ENCODE measurements at places on chromosomes 16 and 17.

DNA sequence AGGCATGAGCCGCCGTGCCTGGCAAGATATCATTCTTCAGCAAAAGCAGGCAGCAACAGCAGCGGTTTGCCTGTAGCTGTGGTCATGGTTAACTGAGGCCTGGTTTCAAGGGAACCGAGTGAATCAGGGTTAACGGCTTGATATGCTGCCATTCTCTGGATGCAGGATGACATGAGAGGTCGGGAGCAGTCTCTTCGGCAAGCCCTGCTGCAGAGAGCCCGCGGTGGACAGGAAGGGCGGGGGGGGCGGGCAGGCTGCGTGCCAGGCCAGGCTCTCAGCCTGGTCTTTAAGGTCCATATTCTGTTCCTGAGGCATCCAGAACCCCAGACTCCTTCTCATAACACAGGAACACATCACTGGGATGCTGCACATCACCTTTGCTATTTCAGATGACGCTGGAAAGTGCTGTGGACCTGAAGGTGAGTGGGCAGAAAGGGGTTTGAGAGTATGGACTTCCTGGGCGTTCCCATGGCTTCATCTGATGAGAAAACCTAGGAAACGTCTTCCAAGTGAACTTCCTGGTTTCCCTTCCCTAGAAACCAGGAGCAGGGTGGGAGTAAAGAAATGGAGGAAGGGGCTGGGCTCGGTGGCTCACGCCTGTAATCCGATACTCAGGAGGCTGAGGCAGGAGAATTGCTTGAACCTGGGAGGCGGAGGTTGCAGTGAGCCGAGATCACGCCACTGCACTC is 165.6 kb upstream of the RPH3AL start:
- no peak overlapping the region for H3K4me3 ChIP-seq
- peaks cover 52% of the 10 kb centered on the region for H3K36me3 ChIP-seq
- DNase-seq, result no peak
- H3K27me3 ChIP-seq, result no peaks in the 10 kb centered on the region
- no peak overlapping the region for H3K27ac ChIP-seq

GRCh38 chr16:52557236-52557635 is 10.3 kb upstream of the TOX3 start:
- no peak overlapping the region for H3K27ac ChIP-seq
- no peaks in the 10 kb centered on the region for H3K4me1 ChIP-seq
- H3K27me3 ChIP-seq, result peaks cover 9% of the 10 kb centered on the region
- DNase-seq, result no peak
- no peaks in the 10 kb centered on the region for H3K36me3 ChIP-seq

DNA sequence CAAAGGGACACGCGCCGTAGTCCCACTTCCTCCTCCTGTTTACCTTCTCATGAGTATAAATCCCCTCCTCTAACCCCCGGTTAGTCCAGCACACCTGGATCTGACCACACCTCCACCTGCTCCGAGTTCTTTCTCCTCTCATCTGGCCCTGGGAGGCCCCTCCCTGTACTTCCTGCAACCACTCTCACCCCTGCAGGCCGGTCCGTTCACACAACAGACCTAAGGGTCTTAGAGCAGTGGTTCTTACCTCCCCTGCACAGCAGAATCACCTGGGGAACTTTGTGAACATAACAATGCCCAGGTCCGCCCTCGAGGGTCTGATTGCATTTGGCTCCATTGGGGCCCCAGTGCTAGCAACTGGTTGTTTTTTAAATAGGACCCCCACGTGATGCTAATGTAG is 24.8 kb downstream of the TMEM114 start:
- no peak for DNase-seq
- no peak overlapping the region for H3K27ac ChIP-seq
- no peaks in the 10 kb centered on the region for H3K36me3 ChIP-seq
- no peaks in the 10 kb centered on the region for H3K27me3 ChIP-seq
- H3K4me3 ChIP-seq, result no peak overlapping the region

DNA sequence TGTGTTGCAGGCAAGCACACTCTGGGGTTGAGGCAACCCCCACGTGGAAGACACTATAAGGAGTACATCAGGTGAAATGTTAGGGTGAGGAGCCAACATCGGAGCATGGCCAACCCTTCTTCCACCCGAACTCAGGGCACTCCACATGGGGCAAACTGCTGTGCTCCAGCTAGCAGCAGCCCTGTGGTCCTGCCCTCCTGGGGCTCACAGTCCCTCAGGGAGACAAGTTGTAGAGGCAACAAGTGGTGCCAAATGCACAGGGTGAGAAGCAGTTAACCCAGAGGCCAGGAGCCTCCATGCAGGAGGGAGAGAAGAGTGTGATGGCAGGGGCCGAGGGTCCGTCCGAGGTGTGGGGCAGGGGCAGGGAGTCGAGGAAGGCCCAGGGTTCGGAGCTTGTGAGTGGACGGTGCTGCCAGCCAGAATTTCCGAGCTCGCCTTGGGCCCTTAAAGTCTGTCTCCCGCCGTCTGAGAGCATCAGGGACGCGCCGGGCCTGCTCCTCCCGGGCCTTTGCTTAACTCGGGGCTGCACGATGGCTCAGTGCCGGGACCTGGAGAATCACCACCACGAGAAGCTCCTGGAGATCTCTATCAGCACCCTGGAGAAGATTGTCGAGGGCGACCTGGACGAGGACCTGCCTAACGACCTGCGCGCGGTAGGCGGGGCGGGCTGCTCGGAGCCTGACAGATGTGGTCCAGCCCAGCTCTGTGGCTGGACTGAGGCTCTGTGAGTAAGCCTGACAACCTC is 32.3 kb downstream of the ATPAF2 start:
- H3K36me3 ChIP-seq, result peaks cover 5% of the 10 kb centered on the region
- H3K4me3 ChIP-seq, result no peak overlapping the region
- no peak for DNase-seq
- H3K27ac ChIP-seq, result no peak overlapping the region
- no peaks in the 10 kb centered on the region for H3K27me3 ChIP-seq
- no peaks in the 10 kb centered on the region for H3K4me1 ChIP-seq

DNA sequence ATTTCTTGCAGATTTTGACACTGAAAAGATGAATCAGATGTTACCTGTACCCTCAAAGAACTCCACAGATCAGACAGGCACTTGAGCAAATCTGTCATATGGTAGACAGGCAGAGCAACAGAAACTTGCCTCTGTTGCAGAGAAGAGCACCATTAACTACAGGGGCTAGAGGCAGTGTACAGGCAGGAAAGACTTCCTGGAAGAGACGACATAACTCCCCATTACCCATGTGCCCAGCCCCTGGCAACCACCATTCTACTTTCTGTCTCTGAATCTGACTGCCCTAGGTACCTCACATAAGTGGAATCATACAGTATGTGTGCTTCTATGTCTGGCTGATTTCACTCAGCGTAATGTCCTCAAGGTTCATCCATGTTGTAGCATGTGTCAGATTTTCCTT is 15.5 kb downstream of the GFOD2 start:
- H3K4me3 ChIP-seq, result no peak overlapping the region
- H3K27me3 ChIP-seq, result no peaks in the 10 kb centered on the region
- H3K4me1 ChIP-seq, result peaks cover 20% of the 10 kb centered on the region
- DNase-seq, result no peak

DNA sequence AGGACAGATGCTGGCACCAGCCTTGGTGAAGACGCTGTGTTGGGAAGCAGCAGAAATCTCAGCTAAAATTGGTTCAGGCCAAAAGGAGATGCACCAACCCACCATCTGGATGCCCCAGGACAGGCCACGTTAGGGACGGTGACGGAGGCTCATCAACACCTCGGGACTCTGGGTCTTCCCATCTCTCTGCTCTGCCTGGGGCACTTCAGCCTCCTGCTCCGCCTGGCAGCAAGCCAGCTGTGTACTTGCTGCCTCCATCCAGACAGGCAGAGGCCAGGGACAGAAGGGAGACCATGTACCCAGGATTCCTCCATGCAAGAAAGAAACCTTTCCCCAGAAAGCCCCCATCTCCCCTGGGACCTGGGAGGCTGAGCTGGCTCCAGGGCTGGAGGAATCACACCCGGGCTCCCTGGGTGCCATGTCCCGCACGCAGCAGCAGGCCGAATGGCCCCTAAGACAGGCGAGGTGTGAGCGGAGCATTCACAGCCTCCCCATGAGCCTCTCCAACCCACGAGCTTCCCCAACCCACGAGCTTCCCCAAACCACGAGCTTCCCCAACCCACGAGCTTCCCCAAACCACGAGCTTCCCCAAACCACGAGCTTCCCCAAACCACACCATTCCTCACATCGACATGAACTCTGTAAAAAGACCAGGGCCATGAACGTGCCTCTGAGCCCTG is 274.5 kb downstream of the C16orf95 start:
- H3K4me3 ChIP-seq, result no peak overlapping the region
- no peak for DNase-seq
- no peaks in the 10 kb centered on the region for H3K4me1 ChIP-seq
- H3K27ac ChIP-seq, result no peak overlapping the region
- H3K27me3 ChIP-seq, result peaks cover 4% of the 10 kb centered on the region
- no peaks in the 10 kb centered on the region for H3K36me3 ChIP-seq

DNA sequence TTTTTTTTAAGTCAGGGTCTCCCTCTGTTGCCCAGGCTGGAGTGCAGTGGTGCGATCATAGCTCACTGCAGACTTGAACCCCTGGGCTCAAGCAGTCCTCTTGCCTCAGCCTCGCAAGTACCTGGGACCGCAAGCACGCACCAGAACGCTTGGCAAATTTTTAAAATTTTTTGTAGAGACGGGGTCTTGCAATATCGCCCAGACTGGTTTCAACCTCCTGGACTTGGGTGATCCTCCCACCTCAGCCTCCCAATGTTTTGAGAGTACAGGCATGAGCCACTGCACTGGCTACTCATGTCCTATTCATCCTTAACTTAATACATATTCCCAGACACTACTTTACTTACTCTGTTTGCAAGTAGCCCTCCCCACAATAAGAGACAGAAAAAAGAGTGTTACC is 16.3 kb upstream of the RBL2 start:
- H3K36me3 ChIP-seq, result peaks cover 6% of the 10 kb centered on the region
- no peak for DNase-seq
- H3K4me3 ChIP-seq, result no peak overlapping the region
- H3K4me1 ChIP-seq, result peaks cover 6% of the 10 kb centered on the region

DNA sequence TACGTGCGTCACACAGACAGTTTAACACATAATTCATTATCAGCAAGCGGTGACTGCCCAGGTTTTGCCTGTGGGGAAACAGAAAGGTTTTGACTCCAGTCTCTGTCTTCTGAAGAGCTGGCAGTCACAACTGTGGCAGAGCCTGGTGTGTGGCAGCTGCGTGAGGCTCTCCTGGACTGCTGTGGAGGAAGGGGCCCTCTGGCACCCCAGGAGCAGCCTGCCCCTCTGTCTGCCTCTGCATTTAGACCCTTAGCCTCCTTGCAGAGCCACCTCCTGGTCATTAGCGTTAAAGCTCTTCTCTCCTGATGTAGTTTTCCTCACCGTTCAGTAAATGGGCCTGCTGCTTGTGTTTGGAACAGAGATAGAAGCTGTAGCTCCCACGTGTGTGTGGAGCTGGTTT is 10.9 kb downstream of the RAB40C start:
- DNase-seq, result no peak
- no peak overlapping the region for H3K27ac ChIP-seq
- H3K4me1 ChIP-seq, result peaks cover 27% of the 10 kb centered on the region
- H3K27me3 ChIP-seq, result no peaks in the 10 kb centered on the region
- H3K4me3 ChIP-seq, result no peak overlapping the region
- no peaks in the 10 kb centered on the region for H3K36me3 ChIP-seq

DNA sequence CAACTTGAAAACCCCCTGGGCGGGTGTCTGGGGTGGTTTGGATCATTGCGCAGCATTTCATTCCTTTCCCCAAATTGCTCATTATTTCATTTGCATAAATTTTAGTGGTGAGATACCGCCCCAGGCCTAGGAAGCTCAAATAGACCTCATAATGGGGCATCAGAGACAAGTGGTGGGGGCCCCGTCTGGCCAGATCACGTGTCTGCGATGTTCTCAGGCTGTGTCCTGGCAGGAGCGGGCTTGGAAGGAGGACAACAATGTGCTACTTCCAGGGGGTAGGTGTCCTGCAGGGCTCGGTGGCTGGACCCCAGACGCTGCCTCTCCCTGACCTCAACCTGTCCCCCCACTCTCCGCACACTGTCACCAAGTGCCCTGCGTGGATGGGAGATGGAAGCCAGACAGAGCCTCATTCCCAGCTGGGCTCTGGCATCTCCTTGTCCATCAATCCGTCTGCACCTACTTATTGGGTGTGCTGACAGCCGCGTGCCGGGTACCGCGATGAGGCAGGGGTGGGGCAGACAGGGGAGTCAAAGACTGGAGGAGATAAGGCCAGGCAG is 116.9 kb downstream of the NTN1 start:
- H3K4me3 ChIP-seq, result no peak overlapping the region
- no peaks in the 10 kb centered on the region for H3K36me3 ChIP-seq
- H3K27me3 ChIP-seq, result peaks cover 1% of the 10 kb centered on the region
- H3K27ac ChIP-seq, result no peak overlapping the region

DNA sequence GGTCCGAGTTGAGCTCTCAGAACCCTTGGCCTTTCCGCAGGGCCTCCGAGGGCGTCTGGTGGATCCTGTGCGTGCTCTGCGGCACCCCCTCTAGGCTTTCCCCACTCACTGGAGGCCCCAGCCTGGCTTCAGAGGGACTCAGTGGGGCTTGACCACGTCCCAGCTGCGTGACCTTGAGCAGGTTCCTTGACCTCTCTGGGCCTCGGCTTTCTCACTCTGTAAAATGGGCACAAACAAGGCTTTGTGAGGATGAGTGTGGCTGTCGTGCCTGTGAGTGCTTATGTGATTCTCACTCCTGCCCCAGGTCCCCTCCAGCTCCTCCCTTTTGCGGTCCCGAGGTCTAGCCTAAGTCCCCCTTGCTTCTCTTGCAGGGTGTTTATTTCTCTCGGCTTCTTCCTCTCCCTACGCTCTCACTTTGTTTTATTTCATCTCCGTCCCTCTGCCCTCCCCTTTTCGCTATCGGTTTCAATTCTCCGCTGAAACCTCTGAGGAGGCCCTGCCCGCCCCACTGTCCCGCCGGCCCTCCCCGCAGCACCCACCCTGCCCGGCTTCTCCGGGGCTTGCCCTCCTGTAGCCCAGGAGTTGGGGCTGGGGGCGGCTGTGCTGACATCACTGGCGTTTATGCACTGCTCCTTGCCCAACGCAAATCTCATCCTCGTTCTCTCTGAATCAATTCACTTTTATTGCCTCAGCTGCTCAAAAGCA is 82.3 kb upstream of the CBX4 start:
- no peaks in the 10 kb centered on the region for H3K4me1 ChIP-seq
- H3K27me3 ChIP-seq, result peaks cover 4% of the 10 kb centered on the region
- DNase-seq, result no peak
- H3K4me3 ChIP-seq, result peak overlapping the region; percentile 72
- no peaks in the 10 kb centered on the region for H3K36me3 ChIP-seq

DNA sequence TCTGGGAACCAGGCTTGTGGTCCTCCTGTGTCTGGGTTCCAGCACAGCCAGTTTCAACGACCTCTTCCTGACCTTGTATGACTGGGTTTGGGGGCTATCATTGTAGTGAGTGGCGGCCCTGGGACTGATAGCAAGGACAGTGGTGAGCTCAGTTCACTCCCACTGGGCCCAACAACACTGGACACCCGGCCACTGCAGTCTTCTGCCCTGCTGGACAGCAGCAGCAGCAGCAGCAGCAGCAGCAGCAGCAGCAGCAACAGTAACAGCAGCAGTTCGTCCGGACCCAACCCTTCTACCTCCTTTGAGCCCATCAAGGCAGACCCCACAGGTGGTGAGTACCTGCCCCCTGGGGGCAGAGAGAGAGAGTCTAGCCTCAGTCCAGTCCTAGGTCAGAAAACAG is 3.3 kb upstream of the ELMO3 start:
- peaks cover 8% of the 10 kb centered on the region for H3K36me3 ChIP-seq
- H3K27ac ChIP-seq, result peak overlapping the region; percentile 90
- no peak for DNase-seq
- no peak overlapping the region for H3K4me3 ChIP-seq
- no peaks in the 10 kb centered on the region for H3K27me3 ChIP-seq

- H3K27ac ChIP-seq, result no peak overlapping the region
- DNase-seq, result no peak
These were observed 140.6 kb downstream of the VPS53 start for GRCh38 chr17:574061-574460.

All from naive thymus-derived CD8-positive, alpha-beta T cell (primary cell).